ENCODE measurements at places on chromosomes 2 and 18.
A peak's percentile ranks its signal among the peaks of the same experiment; 100 is the strongest.

- DNase-seq = no peak
These were observed 269.3 kb upstream of the GULP1 start for GRCh38 chr2:188022389-188022788.

DNA sequence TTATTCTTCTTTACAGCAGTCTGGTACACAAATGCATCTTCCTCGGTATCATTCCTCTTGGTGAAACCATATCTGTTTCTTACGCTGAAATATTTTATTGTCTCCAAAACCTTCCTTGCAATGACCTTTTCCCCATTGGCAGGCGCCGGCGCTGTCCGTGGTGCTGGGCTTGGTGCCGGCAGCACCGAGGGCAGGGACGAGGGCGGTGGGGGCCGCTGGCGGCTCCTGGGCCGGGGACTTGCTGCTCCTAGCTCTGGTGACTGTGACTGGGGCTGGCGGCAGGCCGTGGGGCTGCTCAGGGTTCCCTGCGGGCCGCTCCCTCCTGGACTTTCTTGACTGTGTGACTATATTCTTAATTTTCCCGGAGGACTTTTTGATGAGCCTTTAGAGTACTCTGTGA lies 72.5 kb downstream of the GPR39 start:
- DNase-seq = peak; percentile 84

GRCh38 chr18:959854-960253 lies 55.2 kb downstream of the ADCYAP1 start:
- DNase-seq = no peak

DNA sequence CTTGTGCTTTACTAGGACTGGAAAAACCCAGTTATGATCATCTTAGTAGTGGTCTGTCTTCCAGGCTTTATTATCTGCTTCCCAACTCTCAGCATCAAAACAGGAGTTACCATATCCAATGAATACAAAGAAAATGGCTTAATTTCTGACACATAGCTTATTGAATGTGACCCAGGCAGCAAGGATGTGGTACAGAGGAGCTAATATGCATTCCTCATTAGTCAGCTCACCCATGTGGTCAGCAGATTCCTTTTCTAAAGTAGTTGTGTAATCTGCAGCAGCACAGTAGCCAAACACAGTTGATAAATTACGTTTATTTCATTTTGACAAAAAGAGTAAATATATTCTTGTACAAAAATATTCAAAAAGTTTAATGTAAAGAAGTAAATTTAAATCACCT lies 43.6 kb downstream of the TSPYL6 start:
- DNase-seq = no peak

DNA sequence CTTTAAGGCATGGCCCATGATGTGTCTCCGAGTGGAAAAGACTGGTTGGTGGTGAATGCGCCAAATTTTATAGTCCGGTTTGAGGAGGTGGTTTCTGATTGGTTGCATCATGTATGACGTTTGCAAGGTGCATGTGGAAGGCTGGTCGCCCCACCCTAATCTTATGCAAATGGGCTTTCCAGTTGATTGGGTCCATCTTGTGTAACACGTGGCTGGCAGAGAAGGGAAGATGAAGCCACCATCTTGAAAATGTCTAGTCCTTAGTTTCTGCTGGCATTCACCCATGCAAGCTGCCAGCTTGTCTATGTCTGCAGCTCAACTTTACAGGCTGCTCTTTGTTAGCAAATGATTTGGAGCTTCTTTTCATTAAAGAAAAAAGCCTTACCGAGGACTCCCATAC lies 132.2 kb downstream of the PIK3C3 start:
- DNase-seq = no peak

GRCh38 chr2:106551417-106552130 lies 64.4 kb downstream of the CD8B2 start:
- no peak for DNase-seq

DNA sequence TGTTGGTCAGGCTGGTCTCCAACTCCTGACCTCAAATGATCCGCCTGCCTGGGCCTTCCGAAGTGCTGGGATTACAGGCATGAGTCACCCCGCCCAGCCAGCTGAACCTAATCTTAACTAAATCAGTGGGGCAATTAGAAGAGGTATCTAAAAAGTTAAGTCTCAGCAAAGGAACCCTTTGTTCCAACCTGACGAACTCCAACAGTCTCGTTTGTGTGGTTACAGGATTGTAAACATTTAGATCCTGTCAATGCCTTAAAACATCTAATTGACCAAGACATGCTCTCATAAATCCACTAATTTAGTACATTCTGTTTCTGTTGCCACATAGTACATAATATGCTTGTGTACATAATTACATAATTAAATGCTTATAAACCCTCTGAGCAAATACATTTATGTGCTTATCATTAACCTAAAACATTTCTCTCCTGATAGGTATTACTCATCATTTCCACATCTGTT lies 31.1 kb upstream of the STK39 start:
- no peak for DNase-seq

GRCh38 chr2:45980161-45980865 lies 316.9 kb upstream of the EPAS1 start:
- no peak for DNase-seq

Data from H7 (cell line).